Neural crest cell (in vitro differentiated cells): ENCODE measurements at places on chromosomes 1 and 21. TPM values are rescaled to one million over a fixed set of nuclear protein-coding genes. Genes with fewer than 3 reads are reported as not detected.
A peak's percentile ranks its signal among the peaks of the same experiment; 100 is the strongest.

- H3K4me3 ChIP-seq: no peak overlapping the region
- no peaks in the 10 kb centered on the region for H3K27me3 ChIP-seq
- DNase-seq: no peak
- H3K27ac ChIP-seq: no peak overlapping the region
Observed at GRCh38 chr1:4633346-4633745, 21.1 kb upstream of the AJAP1 start.

The SLX9 gene
- 40.5 and 42.3 TPM in 2 replicates for total RNA-seq

The AMY1C gene
- total RNA-seq: not detected in 2 replicates

- H3K4me3 ChIP-seq: no peak overlapping the region
- H3K27me3 ChIP-seq: no peaks in the 10 kb centered on the region
- no peak overlapping the region for H3K27ac ChIP-seq
Observed at GRCh38 chr1:17611991-17612390, 72.5 kb downstream of the ARHGEF10L start.

DNA sequence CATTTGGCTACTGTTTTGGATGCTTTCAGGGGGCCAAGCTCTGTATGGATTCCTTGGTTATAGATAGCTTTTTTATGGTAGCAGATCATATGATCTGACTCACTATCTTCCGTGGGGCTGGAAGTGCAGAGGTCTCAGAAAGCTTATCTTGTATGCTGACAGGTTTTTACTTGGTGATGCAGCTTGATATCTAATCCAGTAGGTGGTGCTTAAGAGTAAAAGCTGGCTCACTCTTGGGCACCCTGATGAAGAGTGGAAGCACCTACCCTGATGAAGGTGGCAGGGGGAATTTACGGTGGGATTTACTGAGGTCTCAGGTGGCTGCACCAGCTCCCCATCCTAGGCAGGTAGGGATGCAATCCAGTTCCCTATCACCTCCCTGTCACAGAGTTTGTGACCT lies 151.2 kb downstream of the PTBP2 start:
- H3K27me3 ChIP-seq: no peaks in the 10 kb centered on the region
- no peak overlapping the region for H3K27ac ChIP-seq
- no peak for DNase-seq
- peaks cover 3% of the 10 kb centered on the region for H3K36me3 ChIP-seq
- no peak overlapping the region for H3K4me3 ChIP-seq
- no peaks in the 10 kb centered on the region for H3K4me1 ChIP-seq

The TFF2 gene
- total RNA-seq: not detected in 2 replicates

- no peak overlapping the region for H3K27ac ChIP-seq
- no peak for DNase-seq
- H3K4me1 ChIP-seq: no peaks in the 10 kb centered on the region
- peaks cover 51% of the 10 kb centered on the region for H3K27me3 ChIP-seq
- no peak overlapping the region for H3K4me3 ChIP-seq
Observed at GRCh38 chr1:29777522-29777921, 541.2 kb downstream of the PTPRU start.

The TNFRSF9 gene
- total RNA-seq: 0.23 and 0.28 TPM in 2 replicates

- peaks cover 25% of the 10 kb centered on the region for H3K27me3 ChIP-seq
- H3K27ac ChIP-seq: peak overlapping the region; percentile 27
- H3K36me3 ChIP-seq: no peaks in the 10 kb centered on the region
Observed at GRCh38 chr1:201212461-201213055, 21.9 kb downstream of the IGFN1 start.

The ADGRL4 gene
- total RNA-seq: 0.75 and 0.98 TPM in 2 replicates

GRCh38 chr1:64047549-64047996 lies 155.8 kb upstream of the UBE2U start:
- no peak overlapping the region for H3K27ac ChIP-seq
- H3K4me3 ChIP-seq: no peak overlapping the region
- no peaks in the 10 kb centered on the region for H3K27me3 ChIP-seq

The KIAA1614 gene
- 2.1 and 3.2 TPM in 2 replicates for total RNA-seq

- H3K27ac ChIP-seq: no peak overlapping the region
- H3K4me1 ChIP-seq: no peaks in the 10 kb centered on the region
Observed at GRCh38 chr21:29347274-29347681, 48.6 kb downstream of the BACH1 start.

The TAF12 gene
- total RNA-seq: 25.2 and 27.7 TPM in 2 replicates

DNA sequence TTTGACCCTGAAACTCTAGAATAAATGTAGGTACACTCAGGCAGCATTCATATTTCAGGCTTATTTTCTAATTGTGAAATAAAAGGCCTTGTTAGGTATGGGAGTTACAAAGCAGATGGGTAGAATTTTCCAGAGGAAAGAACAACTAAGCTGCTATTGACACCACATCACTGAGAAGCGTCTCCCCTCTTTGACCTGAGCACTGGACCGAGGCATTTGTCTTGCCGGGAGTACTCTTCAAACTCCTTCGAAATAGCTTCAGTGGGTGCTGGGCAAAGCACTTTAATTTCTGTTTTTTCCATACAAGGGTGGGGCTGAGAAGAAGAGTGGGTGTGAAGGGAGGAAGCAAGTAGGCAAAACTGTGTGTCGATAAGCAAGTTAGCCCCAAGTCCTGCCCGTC lies 36.4 kb downstream of the ABCA4 start:
- no peaks in the 10 kb centered on the region for H3K27me3 ChIP-seq
- H3K4me1 ChIP-seq: peaks cover 10% of the 10 kb centered on the region
- H3K27ac ChIP-seq: no peak overlapping the region
- H3K4me3 ChIP-seq: no peak overlapping the region

The SHISA4 gene
- 10.8 and 11.7 TPM in 2 replicates for total RNA-seq

- peaks cover 33% of the 10 kb centered on the region for H3K4me1 ChIP-seq
- peak overlapping the region; percentile 93 for H3K4me3 ChIP-seq
- no peak overlapping the region for H3K27ac ChIP-seq
- peaks cover 43% of the 10 kb centered on the region for H3K27me3 ChIP-seq
Observed at GRCh38 chr1:236143104-236143948, 987 bp downstream of the GPR137B start.

The CRYAA gene
- not detected in 2 replicates for total RNA-seq

DNA sequence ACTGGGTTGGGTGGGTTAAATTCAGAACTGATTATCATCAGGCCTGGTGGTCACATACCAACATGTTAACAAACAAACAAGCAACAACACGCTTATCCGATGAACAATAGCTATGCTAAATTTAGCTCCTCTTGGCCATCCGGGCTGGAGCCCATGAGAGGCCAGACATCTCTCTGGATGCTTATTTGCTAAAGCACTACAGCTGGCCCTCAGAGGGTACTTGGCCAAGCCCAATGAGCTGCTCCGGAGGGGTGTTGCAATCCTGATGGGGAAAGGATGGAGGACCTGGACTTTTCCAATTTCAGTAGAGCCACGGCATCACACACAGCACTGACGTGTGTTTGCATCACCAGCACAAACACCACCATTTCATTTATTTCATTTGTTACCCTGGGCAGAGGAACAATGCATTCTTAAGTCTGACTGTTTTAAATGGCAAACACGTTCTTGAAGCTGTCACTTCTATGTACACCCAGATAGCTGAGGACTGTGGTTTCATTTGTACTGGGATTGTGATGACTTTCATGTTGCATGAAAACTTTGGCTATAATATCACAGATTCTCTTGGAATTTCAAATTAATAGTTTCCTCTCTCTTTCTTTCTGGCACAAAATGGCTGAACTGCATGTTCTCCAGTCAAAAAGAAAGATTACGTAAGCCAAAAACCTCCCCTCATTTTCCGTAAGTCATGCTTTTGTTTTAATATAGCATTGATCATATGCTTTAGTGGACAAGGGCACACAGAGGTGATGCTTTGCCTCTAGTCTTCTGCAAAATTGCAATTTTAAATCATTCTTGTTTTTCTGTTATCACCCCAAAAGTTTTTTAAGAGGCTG lies 359.8 kb upstream of the KAZN start:
- no peak overlapping the region for H3K27ac ChIP-seq
- H3K27me3 ChIP-seq: no peaks in the 10 kb centered on the region
- H3K4me1 ChIP-seq: peaks cover 16% of the 10 kb centered on the region
- no peaks in the 10 kb centered on the region for H3K36me3 ChIP-seq
- no peak for DNase-seq

The SLC19A2 gene
- total RNA-seq: 12.2 and 12.6 TPM in 2 replicates

GRCh38 chr21:42496839-42497202 lies 797 bp upstream of the RSPH1 start:
- H3K4me3 ChIP-seq: peak overlapping the region; percentile 82
- H3K27me3 ChIP-seq: peaks cover 7% of the 10 kb centered on the region
- H3K4me1 ChIP-seq: peaks cover 26% of the 10 kb centered on the region

GRCh38 chr1:149945206-149945605 lies 8.5 kb upstream of the MTMR11 start:
- no peaks in the 10 kb centered on the region for H3K27me3 ChIP-seq
- peaks cover 12% of the 10 kb centered on the region for H3K4me1 ChIP-seq
- no peak for DNase-seq
- H3K4me3 ChIP-seq: no peak overlapping the region
- no peak overlapping the region for H3K27ac ChIP-seq

- no peak overlapping the region for H3K27ac ChIP-seq
- peaks cover 16% of the 10 kb centered on the region for H3K4me1 ChIP-seq
- peaks cover 80% of the 10 kb centered on the region for H3K27me3 ChIP-seq
- no peak for DNase-seq
Observed at GRCh38 chr1:203124546-203125317, 2.8 kb upstream of the ADORA1 start.

DNA sequence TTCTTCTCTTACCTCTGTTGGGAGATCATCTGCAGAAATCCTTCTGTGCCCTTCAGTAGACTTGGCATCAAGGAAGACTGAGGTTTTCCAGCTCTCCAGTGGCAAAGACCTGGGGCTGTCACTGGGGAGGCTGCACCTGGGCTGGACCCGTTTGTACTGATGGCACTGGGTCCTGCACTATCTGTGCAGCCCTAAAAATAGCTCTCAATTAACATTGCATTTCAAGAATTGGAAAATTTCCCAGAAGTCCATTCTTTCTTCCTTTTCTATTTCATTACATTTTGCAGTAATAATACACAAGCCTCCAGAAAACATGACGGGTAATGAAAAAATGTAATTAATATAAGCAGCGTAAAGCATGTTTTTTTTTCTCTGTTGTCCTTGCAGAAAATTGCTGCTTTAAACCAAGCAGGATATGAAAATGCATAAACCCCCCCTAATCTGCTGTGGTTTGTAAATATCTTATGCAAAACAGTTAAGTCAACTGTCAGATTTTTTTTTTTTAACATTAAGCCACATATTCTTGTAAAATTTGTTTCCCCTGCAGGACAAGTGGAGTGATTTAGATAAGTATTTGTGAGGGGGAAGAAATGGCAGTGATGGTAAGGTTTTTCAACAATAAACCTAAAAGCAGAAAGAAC lies 64.9 kb downstream of the LMO4 start:
- no peak overlapping the region for H3K4me3 ChIP-seq
- H3K36me3 ChIP-seq: peaks cover 4% of the 10 kb centered on the region
- DNase-seq: no peak
- H3K27ac ChIP-seq: no peak overlapping the region

The CLCA4 gene
- total RNA-seq: not detected in 2 replicates

The SLC44A3 gene
- total RNA-seq: 0.64 and 0.77 TPM in 2 replicates

The RGS13 gene
- not detected in 2 replicates for total RNA-seq

DNA sequence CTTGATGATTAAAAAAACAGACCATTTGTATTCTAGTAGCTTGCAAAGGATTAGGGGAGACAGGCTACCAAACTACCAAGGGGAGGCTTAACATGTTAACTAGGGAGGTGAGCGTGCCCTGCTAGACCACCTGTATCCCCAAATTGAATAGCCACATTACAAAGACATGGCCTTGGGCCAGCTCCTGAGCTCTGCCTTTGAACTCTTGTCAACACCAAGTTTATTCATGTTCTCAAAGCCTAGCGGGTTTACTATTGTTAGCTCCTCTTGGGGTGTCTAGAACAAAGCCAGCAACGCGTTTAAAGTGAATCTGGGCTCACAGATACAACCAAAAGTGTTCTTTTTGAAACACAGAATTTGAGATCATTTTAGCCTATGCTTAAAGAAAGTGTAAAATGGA lies 36.3 kb downstream of the SMYD2 start:
- H3K4me3 ChIP-seq: no peak overlapping the region
- peaks cover 31% of the 10 kb centered on the region for H3K36me3 ChIP-seq
- H3K27me3 ChIP-seq: no peaks in the 10 kb centered on the region
- DNase-seq: no peak
- H3K27ac ChIP-seq: no peak overlapping the region
- H3K4me1 ChIP-seq: peaks cover 58% of the 10 kb centered on the region

The GBP7 gene
- total RNA-seq: not detected in 2 replicates

GRCh38 chr1:205293350-205294074 lies 28.0 kb downstream of the NUAK2 start:
- H3K27ac ChIP-seq: peak overlapping the region; percentile 93
- no peak for DNase-seq
- no peaks in the 10 kb centered on the region for H3K36me3 ChIP-seq
- no peaks in the 10 kb centered on the region for H3K27me3 ChIP-seq

GRCh38 chr1:113219377-113219776 lies 146.4 kb downstream of the LRIG2 start:
- no peak for DNase-seq
- H3K36me3 ChIP-seq: peaks cover 3% of the 10 kb centered on the region
- H3K27ac ChIP-seq: no peak overlapping the region

The ACKR1 gene
- 0.98 and 1.1 TPM in 2 replicates for total RNA-seq

The FNDC5 gene
- 26.8 and 28.7 TPM in 2 replicates for total RNA-seq

The SMCP gene
- total RNA-seq: not detected in 2 replicates

GRCh38 chr1:208252836-208253576 lies 8.8 kb upstream of the PLXNA2 start:
- H3K36me3 ChIP-seq: no peaks in the 10 kb centered on the region
- H3K4me1 ChIP-seq: peaks cover 42% of the 10 kb centered on the region
- DNase-seq: no peak
- H3K4me3 ChIP-seq: no peak overlapping the region

GRCh38 chr1:163263818-163264655 lies 57.7 kb upstream of the NUF2 start:
- DNase-seq: no peak
- no peaks in the 10 kb centered on the region for H3K27me3 ChIP-seq
- H3K4me3 ChIP-seq: no peak overlapping the region
- no peak overlapping the region for H3K27ac ChIP-seq
- H3K4me1 ChIP-seq: no peaks in the 10 kb centered on the region

DNA sequence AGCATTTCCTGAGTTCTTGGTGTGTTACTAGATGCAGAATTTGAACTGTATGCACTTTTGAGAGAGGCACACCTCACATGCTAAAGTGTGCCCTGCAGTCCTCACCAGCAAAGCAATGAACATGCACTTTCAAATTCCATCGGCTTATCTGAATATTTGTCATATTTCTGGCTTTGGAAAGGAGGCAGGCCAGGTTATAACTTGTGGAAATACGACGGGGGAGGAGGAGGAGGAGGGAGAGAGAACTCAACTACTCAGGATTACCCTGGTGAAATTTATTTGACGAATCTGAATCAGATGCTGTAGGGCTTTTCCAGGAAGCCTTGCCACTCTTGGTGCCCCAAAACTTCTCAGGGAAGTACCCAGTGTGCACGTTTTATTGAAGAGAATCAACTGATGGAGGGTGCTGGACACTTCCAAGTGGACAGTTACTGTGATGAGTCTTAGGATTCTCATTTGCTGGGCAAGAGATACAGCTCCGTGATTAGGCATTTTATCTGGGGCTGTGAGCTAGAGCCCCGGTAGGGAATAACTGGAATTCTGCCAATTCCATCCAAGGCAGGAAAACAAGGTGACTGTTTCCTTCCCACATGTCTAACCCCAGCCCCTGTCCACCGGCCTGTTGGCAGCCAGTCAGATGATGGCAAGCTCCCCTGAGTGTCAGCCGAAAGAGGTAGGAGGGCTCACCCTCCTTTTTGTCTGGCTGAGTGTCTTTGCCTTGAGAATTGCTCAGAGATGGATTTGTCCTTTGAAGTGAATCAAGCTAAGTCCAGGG lies 3.8 kb downstream of the PDPN start:
- no peak overlapping the region for H3K27ac ChIP-seq
- H3K36me3 ChIP-seq: peaks cover 15% of the 10 kb centered on the region
- H3K4me1 ChIP-seq: peaks cover 55% of the 10 kb centered on the region
- peak overlapping the region; percentile 38 for H3K4me3 ChIP-seq
- DNase-seq: no peak

The LYPD8 gene
- total RNA-seq: not detected in 2 replicates

The COL9A2 gene
- total RNA-seq: 9.0 and 10.2 TPM in 2 replicates
